ENCODE measurements at places on chromosomes 7 and 10. TPM values are rescaled to one million over a fixed set of nuclear protein-coding genes. Genes with fewer than 3 reads are reported as not detected.

STEAP2 gene
- total RNA-seq, result 10.9 TPM

SHLD2 gene
- total RNA-seq, result 14.8 TPM

PTPN20 gene
- total RNA-seq, result 8.5 TPM

TEX47 gene
- not detected for total RNA-seq

PON3 gene
- total RNA-seq, result 0.50 TPM

TYW1B gene
- total RNA-seq, result 3.8 TPM

UNC5B gene
- total RNA-seq, result 10.0 TPM
